ENCODE measurements at places on chromosomes 4 and X. TPM values are rescaled to one million over a fixed set of nuclear protein-coding genes. Genes with fewer than 3 reads are reported as not detected.

The PAK3 gene
- total RNA-seq = not detected

The SPANXN4 gene
- not detected for total RNA-seq

The BEX2 gene
- total RNA-seq = 9.6 TPM

The NAT8L gene
- 9.8 TPM for total RNA-seq

The USP17L26 gene
- total RNA-seq = not detected

The CCDC120 gene
- total RNA-seq = 3.4 TPM

The NUDT11 gene
- 3.2 TPM for total RNA-seq

The SAT1 gene
- 419 TPM for total RNA-seq

The GABRG1 gene
- not detected for total RNA-seq

The SLC10A7 gene
- 2.3 TPM for total RNA-seq

The CAMK2D gene
- total RNA-seq = 15.3 TPM

The HELT gene
- total RNA-seq = not detected

The AP1S2 gene
- total RNA-seq = 18.5 TPM

All from A549 treated with CORT108297 at 1 μM for 4 hours (cell line).